Stimulated activated CD8-positive, alpha-beta memory T cell treated with anti-CD3 and anti-CD28 coated beads, Interleukin-4, amount 100 ng/mL, for 4 hours (primary cell): ENCODE measurements at places on chromosomes 16 and 17.
A peak's percentile ranks its signal among the peaks of the same experiment; 100 is the strongest.

GRCh38 chr17:34173241-34173640, 81.8 kb upstream of the CCL2 start:
- no peak for DNase-seq

DNA sequence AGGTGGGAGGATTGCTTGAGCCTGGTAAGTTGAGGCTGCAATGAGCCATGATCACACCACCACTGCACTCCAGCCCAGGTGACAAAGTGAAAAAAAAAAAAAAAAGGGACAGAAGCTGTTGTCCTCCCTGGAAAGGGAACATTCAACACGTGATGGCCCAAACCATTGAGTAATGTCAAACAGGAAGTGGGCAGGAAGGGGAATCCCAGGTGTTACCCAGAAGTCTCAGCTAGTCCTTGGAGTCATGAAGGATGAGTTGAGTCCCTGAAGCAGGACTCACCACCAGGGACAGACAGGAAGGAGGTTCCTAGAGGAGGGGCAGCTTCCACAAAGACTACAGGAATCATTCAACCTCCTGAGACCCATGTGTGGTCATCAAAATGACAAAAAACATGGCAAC, 19.8 kb upstream of the CMIP start:
- DNase-seq: no peak

DNA sequence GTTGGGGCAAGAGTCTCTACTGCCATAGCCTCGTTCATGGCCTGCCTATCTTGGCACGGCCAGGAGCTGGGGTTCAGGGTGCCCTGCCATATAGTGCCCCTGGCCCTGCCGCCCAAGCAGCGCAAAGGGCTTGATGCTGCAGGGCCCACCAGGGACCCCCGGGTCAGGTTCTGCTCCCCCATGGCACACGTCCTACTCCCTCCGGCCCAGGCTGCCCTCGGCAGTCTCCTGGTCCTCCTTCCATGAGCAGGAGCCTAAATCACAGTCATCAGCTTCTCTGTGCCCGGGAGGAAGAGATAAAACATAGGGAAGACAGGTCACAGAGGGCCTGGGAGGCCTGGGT, 55.9 kb upstream of the MTSS2 start:
- no peak for DNase-seq

DNA sequence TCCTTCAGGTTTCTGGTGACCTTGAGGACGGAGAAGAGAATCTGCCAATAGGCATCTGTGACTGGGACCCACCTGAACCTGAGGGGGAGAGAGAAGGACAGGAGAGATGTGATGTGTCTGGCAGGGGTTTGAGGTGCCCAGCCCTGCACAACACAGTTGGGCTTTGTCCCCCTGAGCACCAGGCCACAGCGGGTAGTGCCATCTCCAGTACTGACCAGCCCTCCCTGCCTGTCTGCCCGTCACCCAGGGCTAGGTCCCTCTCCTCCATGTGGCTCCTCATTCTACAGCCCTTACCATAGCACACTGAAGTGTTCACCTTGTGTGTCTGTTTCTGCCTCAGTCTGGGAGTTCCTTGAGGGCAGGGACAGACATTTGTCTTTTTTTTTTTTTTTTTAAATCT, 30.8 kb downstream of the NLRP1 start:
- DNase-seq: no peak

DNA sequence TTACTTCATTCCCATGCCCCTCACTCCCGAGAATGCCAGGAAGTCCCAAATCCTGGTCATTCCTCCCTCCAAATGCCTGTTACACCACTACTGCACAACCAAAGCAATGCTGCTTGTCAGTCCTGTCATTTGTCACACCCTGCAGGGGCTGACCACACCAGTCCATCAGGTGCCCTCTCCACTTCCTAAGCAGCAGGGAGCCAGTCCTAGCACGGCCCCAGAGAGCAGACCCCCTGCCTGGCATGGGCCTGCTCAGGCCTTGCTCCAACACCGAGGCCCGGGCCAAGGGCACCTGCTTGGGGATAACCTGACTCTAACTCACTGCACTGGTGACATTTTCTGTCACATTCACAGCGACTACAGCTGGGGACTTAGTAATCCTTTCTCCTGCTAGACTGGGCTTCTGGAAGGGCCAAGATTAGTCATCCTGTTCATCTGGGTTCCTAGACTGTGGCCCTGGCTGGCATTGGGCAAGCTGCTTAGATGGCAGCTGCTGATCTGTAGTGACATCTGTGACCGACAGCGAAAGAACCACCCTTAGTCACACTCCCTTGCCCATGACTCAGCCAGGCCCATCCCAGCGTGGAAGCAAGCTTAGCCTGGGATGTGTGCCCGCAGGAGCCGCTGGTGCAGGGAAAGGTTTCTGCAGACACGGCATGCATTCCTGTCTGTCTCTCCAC, 5.4 kb downstream of the ALYREF start:
- DNase-seq: no peak

DNA sequence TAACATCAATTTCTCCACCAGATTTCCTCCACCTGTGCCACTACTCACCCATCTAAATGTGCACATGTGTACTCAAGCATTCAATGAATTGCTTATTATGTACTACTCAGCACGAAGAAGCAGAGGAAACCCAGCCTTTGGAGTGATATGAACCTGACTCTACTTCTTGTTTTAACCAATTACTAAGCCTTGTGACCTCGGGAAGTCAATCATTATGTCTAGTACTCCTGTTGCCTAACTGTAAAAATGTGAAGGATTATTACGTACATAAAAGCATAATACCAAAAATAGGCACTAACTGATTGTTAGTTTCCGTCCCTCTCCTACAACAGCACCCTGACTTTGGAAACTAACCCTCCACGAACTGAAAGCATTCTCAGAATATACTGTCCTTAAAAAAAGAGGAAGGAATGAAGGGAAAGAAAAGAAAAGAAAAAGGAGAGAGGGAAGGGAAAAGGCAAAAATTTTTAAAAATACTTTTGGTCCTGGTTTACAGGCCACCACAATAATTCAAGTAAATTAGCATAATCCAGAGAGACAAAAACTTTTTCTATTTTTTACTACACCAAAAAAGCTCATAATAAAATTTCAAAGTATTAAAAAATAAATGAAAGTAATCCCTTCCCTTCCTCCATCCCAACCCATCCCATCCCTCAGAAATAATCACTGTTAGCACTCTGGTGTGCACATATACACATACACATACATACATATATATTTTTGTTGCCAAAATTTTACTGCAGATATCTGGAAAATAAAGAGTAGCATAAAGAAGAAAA, 53.6 kb downstream of the KANSL1 start:
- no peak for DNase-seq

DNA sequence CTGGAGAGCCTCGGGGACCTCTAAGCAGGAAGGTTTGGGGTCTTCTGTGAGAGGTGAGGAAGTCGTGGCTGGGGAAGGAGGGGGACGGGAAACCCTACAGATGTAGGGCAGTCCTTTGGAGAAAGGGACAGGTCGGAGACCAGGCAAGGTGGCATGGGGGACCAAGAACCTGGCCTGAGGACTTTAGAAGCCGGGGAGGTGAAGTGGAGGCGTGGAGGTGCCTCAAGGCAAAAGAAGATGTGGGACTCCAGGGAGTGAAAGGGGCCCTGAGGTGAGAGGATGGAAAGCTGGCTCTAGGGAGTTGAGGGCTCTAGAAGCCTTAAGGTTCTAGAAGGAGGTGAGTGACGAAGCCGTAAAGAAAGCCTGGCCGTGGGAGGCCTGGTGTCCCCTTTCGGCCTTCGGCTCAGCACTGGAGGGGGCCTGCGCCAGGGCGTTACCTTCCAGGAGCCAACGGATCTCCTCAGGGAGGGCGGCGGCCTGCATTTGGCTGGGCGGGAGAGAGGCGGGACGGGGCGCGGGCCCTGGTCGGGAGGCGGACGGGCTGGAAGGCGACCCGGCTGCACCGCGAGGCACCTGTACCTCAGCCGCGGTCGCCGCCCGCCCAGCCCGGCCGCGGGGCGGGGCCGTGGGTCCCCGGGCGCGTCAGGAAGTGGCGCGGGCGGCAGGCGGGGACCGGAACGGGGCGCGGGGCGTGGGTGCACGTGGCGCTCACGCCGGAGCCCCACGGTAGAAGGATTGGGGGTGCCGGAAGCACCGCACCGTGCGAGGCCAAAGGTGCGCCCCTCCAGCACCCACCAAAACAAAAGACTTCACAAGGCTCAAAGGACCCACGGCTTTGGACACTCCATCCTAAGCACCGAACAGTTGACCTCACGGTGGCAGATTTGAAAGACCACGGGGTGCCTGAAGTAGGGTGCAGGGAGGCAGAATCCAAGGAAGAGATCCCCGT, at the start of gene SKAP1:
TSS of gene SKAP1 (minus strand) at position 577 of the 949 bp plus-strand sequence.
- no peak for DNase-seq

DNA sequence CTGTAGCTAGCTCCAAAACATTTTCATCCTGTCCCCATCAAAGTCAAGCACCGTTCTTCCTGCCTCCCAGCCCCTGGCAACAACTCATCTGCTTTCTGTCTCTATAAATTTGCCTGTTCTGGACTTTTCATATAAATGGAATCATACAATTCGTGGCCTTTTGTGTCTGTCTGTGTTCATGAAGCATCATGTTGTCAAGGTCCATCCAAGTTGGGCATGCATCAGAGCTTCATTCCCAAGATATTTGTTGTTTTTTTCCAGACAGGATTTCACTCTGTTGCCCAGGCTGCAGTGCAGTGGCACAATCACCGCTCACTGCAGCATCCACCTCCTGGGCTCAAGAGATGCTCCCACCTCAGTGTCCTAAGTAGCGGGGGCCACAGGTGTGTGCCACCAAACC, 5.9 kb downstream of the SLC5A10 start:
- DNase-seq: no peak

DNA sequence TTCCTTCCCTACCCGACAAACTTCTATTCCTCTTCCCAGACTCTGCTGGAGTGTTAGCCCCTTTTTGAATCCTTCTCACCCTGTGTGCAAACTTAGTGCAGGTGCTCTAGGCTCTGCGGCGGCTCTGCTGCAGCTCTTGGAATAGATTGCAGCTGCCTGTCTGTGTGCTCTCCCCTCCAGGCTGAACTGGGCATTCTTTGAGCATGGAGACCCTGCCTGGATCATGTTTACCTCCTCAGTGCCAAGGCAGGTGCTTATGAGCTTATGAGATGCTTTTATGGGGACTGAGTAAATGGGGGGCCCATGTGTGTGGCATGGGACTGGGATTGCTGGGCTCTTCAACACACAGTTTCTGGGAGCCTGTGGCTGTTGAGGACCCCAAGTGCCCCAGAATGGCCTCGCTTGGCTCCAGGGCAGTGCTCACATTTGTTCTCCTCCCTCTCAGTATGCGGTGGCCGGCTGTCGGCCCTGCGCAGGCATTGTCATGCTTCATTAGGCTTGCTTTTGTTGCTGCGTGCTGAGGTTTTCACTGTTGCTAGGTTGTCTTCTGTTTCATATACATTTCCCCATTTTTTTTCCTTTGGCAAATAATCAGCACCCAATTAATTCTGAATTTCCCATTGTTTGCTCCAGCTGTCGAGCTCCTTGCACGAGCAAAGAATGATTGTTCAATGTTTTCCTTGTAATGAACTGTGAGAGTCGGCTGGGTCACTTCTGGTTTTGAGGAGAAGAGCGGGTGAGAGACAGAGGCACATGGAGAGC, 185.5 kb upstream of the NLRP1 start:
- DNase-seq: no peak

GRCh38 chr17:16994631-16995030, 22.7 kb upstream of the TNFRSF13B start:
- no peak for DNase-seq

DNA sequence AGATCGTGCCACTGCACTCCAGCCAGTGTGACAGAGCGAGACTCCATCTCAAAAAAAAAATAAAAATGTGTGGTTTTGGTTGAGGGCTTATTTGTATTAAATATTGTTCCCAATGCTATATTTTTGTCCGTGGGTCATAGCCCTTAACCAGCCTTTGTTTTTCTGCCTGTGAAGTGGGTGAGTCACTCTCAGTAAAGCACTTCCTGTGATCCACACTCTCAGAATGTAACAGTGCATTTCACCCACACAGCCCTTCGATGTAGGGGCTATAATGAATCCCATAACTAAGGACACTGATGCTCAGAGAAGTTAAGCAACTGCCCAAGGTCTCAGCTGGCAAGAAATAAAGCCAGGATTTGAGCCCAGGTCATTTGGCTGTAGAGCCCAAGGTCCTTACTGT, 34.7 kb upstream of the POLR3E start:
- DNase-seq: no peak

DNA sequence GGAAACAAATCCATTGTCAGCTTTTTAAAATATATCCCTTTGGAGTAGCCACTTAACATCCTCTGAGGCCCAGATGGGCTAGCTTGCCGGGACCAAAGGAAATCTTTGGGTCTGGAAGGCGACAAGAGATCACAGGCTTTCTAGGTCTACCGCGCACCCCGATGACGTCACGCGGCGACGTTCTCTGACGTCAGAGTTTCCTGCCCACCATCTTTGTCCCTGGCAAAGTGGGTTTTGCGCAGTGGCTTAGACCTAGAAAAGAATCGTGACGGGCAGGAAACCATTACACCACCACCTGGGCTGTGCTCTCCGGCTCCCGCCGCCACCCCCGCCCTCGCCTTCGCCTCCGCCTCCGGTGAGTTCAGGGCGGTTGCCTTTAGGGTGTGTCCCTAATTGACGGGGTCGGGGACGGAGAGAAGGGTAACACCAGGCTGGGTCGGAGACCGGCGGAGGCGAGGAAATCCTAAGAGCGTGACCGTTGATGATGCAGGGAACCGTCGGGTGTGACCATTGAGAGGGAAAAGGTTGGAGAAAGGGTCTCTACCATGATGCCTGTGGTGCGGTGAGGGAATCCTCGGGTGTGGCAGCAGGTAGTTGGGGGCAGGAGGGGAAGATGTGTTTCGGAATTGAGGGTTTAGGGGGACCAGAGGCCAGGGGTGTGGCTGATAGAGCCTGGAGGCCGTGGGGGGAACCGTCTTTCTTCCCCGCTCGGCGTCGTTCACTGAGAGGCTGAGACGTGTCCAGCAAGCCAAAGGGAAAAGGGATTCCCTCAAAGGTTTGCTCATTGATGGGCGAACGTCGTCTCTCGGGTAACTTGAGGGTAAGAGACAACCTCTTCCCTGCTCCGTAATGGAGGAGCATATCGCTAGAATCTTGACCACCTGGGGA, at the start of gene AP2B1:
TSS of gene AP2B1 (plus strand) at position 249 of the 888 bp plus-strand sequence. CDS start 6,709 bp downstream, outside the sequence.
- peak; percentile 90 for DNase-seq

- no peak for DNase-seq
Measured at GRCh38 chr16:351804-352520, 561 bp downstream of the AXIN1 start.

DNA sequence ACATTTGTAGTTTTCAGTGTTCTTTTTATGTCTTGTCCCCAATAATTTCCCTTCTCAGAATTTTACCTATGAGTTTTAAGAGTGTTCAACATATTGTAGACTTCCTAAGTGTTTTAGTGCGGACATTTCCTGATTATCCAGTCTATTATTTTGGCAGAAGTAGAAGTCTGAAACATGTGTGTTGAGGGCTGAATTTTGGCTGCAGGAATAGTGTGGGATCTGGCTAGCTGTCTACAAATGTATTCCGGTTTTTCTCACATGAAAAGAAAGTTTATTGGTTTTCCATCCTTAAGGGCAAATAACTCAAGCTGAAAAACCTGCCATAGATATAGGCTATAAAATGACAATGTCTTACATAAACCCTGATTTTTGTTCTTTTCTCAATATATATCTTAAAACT, 33.0 kb upstream of the CA10 start:
- no peak for DNase-seq
